B cell (primary cell): ENCODE measurements at places on chromosomes 1 and 21. TPM values are rescaled to one million over a fixed set of nuclear protein-coding genes. Genes with fewer than 3 reads are reported as not detected.

Gene AKNAD1
- not detected in 2 replicates for total RNA-seq

Gene SH3BGRL3
- total RNA-seq, result 230 and 232 TPM in 2 replicates

DNA sequence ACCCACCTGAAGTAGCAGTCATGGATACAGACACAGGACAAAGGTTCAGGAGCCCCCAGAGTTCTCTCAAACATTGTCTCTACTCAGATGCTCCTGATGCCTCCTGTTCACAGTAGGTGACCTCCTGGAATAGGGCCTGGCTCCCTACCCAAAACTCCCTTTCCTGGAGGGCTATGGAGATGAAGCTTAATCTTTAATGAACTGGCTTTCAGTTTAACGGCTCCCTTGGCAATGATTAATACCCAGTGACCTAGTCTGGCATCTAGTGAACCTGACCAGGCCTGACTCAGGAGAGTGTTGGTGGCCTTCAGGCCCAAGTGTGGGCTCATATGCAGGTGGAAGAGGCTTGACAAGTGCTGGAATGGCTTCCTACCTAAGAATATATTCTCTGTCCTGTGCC, 65.2 kb upstream of the TRABD2B start:
- DNase-seq, result no peak

DNA sequence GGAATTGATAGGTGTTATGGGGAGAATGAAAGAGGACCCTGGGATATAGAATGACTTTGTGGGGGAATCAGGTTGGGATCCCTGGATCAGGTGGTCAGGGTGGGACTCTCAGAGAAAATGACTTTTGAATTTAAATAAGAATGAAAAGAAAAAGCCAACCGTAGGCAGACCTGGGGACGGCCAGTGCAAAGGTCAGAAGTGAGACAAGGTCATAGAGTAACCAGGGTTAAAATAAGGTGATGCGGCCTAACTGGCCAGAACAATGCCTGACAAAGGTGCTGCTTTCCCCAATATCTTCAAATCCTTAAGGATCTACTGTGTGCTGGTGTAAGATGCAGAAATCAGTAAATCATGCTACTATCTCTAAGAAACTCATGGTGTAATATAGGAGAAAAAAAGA, 238.4 kb upstream of the JUN start:
- no peak for DNase-seq

- no peak for DNase-seq
These were observed 12.1 kb upstream of the OLIG2 start for GRCh38 chr21:33013626-33014025.

Gene SAMD11
- not detected in 2 replicates for total RNA-seq

Gene FAM72A
- total RNA-seq, result 1.8 and 2.3 TPM in 2 replicates

Gene TIAM1
- 0.90 and 1.0 TPM in 2 replicates for total RNA-seq

- DNase-seq, result no peak
These were observed 33.1 kb upstream of the COG2 start for GRCh38 chr1:230609208-230609607.

DNA sequence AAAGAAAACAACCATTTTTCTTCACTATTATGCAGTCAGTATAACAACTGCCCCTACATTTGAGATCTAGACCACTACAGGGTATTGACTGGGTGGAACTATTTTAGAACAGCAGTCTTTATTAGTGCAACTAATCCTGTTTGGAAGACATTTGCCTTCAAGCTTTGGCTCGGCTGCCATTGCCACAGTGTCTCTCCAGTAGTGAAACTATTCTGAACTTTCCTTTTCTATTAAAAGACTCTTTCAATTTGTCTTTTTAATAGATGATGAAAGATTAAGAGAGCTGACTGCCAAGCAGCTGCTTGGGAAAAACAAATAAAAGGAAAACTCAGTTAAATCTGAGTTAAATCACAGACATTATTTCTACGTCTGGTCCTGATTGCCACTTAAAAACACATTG, 49.3 kb downstream of the LPGAT1 start:
- no peak for DNase-seq

Gene CFHR5
- total RNA-seq, result not detected in 2 replicates

DNA sequence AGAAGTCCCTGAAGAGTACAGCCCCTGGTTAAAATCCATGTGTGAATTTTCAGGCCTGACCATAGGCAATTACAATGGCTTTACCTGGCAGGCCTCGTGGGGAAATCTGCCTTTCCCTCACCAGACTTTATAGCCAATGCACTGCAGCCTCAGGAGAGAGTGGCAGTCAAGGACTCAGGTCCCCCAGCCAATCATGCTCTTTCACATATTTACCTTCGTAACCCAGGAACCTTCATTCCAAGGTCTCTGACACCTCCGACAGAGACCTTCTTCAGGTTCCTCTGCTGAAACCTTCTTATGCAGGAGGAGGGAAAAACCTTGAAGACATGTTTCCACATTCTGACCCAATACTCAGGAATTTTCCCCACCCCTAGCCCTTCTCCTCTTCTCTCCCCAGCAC, 118.9 kb downstream of the FASLG start:
- no peak for DNase-seq

- no peak for DNase-seq
These were observed 1.8 kb downstream of the ARF1 start for GRCh38 chr1:228084325-228084724.

- DNase-seq, result no peak
These were observed 123.9 kb upstream of the PPP2R5A start for GRCh38 chr1:212161231-212161781.
